ENCODE measurements at places on chromosomes 11 and 22.

- no peak for DNase-seq
These were observed 5.4 kb upstream of the TTLL1 start for GRCh38 chr22:43094551-43094950.

DNA sequence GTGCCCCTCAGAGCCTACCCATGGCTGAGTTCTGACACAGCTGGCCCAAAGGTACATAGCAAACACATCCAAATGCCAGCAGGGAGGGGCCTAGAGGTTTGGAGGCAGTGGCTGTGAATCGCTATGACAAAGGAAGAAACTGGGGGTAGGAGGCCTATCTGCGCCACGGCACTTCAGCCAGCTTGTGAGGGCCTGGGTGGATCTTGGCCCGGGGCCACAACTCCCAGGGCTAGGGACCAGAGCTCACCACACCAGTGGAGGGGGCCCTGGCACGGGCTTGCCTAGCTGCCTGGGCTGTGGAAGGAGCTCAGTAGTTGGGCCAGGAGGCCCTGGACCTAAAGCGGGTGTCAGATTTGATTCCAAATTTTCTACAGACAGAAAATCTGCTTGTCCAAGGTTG, 9.4 kb upstream of the NAP1L4 start:
- DNase-seq, result no peak

GRCh38 chr11:68661014-68661413, 23.3 kb upstream of the GAL start:
- no peak for DNase-seq

DNA sequence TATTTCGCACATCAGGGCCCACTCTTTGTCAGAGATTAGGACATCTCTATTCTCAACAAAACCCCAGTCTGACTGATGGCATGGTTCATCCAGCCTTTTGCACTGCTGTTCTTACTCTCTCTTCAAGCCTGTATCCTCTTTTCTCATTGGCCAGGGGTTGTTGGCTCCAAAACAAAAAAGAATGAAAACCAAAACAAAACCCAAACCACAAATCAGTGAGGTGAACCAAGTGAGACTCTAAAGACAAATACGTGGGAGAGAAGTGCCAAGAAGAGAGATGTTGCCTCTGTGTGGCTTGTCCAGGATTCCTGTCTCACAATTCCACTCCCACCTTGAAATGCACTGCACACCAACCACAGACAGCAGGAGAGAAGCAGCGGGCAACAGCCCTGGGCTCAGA, 278.9 kb upstream of the NARS2 start:
- no peak for DNase-seq

GRCh38 chr11:8060146-8060719, 20.8 kb upstream of the TUB start:
- DNase-seq, result no peak
